ENCODE measurements at places on chromosomes 12 and 14.

DNA sequence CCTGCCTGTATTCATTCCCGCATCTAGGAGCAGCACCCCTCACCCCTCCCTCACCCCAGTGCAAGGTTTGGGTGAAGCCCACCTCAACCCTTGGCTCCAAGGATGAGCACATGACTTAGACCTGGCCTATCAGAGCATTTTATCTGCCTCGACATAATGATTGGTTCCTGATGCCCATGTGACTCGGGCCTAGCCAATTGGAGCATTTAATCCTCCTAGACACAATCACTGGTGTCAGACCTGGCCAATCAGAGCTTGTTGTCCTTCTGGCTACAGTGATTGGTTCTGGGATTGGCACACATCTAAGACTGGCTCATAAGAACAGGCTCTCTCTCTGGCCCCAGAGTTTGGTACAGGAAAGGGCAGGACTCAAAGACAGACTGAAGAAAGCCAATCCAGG is 73.1 kb upstream of the MYL2 start:
- no peak for DNase-seq

- no peak for DNase-seq
These were observed 14.2 kb downstream of the ELK3 start for GRCh38 chr12:96208346-96208745.

DNA sequence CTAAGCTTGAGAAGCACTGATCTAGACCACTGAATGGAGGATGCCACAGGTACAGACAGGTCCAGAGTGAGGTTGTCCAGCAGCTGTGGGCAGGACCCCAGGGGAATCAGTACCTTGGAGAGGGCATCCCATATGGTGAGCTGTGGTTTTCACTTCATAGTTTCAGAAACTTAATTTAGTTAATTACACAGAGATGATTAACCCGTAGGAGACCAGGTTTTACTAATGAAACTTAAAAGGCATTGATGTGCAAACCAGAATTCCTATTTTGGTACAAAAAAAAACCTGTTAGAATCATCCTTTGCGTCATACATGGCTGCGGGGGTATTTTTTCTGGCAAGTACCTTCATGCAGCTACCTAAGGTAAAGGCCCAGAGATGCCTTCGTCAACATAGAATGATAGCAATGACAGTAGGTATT is 159.3 kb downstream of the DACT1 start:
- DNase-seq: no peak

DNA sequence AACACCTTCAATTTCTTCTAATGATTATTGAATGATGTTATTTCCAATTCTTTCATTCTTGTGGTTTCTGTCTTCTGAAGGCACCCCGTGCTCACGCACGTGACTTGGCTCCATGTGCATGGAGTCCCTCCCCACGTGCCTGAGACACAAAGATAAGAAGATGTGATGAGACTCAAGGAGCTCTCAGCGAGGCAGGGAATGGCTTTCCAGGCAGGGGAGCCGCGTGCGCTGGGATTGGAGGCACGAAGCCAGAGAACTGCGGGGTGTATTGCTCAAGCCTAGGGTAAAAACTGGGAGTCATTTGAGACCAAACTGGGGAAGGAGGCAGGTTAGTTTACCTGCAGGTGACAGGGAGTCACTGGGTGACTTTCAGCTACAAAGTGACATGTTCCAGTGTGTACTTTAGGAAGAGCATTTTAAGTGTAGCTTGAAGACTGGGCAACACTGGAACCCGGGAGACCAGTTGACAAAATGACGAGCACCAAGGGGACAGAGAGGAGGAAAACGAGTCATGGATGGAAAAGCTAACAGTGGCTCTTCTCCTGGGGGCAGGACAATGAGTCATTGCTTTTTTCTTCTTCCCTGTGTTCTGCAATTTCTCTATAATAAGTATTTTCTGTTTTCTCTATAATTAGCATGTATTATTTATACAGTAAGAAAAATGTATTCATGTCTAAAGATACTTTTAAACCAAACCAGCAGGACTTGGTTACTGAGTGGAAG is 311.7 kb upstream of the FKBP4 start:
- DNase-seq: no peak

GRCh38 chr12:68223067-68223747 is 2.4 kb downstream of the IL26 start:
- DNase-seq: peak; percentile 83

- no peak for DNase-seq
These were observed 7.0 kb upstream of the KRAS start for GRCh38 chr12:25257590-25258324.

GRCh38 chr14:105294142-105294597 is 6.6 kb downstream of the BRF1 start:
- DNase-seq: no peak

GRCh38 chr14:54606178-54606577 is 39.2 kb downstream of the SAMD4A start:
- DNase-seq: no peak

GRCh38 chr12:121611306-121611705 is 15.0 kb upstream of the ORAI1 start:
- DNase-seq: no peak

GRCh38 chr14:104523546-104523935 is 56.0 kb upstream of the C14orf180 start:
- no peak for DNase-seq

DNA sequence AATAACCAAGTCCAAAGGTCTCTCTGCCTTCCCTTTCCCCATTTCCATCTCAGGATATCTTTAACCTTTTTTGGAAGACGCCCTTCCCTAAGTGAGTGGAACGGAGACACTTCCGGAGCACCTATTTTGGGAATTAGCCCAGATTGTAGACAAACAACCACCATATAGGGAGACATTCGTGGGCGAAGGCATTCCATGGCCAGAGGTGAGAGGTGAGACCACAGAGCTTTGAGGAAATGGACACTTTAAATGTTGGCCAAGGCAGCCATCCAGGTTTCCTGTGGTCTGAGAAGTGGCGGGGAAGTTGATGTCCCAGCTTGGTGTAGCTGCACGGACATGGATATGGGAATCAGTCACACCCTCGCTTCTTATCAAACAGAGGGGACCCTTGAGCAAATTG is 69.4 kb upstream of the BDKRB2 start:
- DNase-seq: no peak

- DNase-seq: no peak
These were observed 49.5 kb downstream of the PPP2R5C start for GRCh38 chr14:101810897-101811621.

DNA sequence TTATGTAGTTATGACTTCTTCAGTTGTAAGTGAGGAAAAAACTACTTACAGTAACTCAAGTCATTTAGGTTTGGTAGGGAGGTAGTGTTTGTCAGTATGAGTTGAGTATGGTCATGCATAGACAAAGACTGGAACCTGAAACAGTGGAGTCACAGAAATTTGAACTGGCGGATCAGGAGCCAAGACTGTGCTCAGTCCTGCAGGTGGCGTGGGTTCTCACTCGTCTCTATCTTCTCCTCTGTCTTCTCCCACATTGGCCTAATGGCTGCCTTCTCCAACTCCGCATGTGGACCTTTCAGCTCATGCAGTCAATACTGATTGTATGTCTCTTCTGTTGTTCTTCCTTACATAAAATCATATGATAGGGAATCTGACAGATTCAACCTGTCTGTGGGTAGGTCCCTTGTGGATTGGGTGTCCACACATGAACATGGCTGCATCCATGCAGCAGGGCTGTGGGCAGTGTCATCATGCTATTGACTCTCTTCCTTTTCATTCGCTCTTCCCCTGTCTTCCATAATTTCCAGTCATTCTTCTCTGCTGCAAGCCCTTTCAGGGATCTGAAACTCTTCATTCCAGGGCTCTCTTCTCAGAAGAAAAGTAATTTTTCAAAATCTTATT is 78.8 kb upstream of the NEDD1 start:
- no peak for DNase-seq

DNA sequence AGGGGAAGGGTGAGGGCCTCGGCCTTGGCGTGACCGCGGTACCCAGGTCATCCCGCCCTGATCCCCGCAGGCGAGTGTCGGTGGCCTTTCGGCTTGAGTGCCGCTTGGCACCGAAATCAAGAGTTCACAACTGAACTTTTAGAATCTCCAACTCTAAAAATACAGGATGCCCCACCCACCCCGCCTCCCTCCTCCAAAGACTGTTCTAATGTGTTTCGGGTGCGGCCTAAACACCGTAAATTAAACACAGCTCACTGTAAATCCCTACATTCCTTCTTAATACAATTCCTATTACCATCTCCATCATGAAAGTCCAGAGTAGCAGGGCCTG is 11.4 kb downstream of the SCNN1A start:
- DNase-seq: no peak

GRCh38 chr14:104161602-104162367 is 23.4 kb downstream of the KIF26A start:
- no peak for DNase-seq

- DNase-seq: no peak
These were observed 68.7 kb downstream of the SLC35F4 start for GRCh38 chr14:57797160-57797559.

DNA sequence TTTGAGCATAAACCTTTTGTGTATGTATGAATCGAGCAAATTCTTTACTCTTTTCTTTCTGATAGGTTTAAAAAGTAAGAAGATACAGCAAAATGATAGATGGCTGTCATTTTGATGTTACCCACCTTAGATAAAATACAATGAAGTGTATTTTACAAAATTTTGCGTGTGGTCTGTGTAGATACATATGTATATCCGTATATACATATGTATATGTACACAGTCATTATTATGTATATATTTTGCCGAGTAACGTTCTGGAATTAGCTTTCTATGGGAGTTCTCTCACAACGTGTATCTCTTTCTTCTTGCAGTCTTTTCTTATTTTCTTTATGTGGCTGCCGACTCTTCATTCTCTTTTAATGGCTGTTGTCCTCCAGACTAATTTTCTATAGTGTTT is 32.4 kb upstream of the CHPT1 start:
- no peak for DNase-seq

DNA sequence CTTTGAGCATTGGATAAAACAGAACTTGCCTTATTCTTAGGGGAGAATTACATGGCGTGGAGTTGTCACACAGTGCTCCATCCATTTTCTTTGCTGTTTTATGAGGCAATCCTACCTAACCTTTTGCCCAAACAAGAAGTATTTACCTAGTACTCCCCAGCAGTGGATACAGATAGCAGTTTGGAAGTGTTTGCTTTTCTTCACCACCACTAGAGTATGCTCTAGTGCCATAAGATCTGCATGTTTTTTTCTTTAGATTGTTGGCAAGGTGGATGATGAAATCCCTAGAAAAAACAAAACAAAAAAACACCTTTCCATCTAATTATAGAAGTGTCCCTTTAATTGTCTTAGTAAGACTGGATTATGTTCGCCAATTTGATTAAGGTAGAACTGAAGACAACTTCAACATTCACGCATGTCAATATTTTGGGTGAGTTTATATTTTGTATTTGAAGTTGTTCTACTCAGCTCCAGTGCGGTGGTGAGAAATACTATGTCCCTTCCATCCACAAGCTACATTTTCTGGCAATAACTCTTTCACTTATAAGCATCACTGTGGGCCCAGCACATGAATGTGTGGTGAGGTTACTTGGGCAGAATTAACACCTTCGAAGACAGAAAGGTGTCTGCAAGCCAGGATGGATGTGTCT is 23.6 kb upstream of the TMEM260 start:
- DNase-seq: no peak

DNA sequence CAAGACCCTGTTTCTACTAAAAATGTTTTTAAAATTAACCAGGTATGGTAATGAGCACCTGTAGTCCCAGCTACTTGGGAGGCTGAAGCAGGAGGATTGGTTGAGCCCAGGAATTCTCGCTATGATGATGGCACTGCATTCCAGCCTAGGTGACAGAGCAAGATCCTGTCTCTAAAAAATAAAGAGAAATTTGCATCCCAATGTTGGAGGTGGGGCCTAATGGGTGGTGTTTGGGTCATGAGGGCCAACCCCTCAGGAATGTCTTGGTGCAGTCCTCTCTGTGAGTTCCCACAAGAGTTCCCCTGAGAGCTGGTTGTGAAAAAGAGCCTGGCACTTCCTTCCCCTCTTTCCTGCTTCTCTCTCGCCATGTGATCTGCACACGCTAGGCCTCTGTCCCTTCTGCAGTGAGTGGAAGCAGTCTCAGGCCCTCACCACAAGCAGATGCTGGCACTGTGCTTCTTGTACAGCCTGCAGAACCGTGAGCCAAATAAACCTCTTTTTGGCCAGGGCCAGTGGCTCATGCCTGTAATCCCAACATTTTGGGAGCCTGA is 11.3 kb downstream of the ACOT6 start:
- no peak for DNase-seq

DNA sequence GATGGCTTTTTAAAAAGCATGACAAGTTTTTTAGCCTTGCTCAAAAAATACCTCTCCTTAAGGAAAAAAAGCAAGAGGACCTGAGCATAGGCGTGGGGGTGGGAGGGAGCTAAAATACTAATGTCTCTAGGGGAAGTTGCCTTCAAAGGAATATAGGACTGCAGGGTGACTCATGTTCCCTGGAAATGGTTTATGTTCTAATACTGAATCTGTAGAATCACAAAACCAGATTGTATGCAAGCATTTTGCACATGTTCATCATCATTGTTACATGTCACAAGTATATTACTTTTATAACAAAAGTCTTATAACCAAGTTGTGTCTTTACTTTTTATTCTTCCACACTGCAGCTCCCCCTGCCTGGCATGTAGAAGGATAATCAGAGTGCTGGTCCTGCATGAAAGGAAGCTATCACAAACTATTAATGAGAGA is 36.6 kb downstream of the GPR135 start:
- no peak for DNase-seq

DNA sequence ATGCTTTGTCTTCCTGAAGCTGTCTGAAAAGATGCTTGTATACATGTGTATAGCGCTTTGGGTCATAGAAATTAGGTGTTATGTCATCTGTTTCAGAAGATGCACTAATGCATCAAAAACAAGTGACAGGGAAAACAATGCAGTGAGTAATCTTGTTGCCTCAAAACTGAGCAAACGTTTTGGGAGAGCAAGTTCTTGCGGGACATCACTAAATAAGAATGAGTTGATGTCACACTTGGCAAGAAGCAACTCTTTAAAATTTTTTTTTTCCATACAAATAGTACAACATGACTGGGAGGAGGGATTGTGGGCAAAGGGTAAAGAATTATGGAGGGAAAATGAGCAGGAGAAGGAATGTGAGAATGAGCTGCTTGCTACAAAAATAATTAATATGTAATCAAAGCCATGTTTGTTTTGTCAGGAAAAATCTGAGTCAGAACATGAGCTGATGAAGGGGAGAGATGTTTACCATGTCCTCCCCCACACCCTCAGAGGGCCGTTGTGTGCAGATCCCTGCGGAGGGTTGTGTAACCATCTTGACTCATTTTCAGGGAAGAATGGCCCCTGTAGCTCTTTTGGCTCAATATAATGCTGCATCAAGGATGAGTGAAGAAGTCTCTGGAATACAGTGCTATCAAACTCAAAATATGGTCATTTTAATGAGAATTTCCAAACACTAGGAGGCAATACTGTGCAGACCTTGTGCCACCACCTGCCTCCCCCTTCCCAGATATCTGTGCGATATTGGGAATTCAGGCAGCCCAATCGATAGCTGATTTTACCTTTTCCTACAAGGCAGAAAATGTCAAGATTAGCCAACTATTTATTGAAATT is 41.4 kb downstream of the BORCS5 start:
- DNase-seq: peak; percentile 79
